ENCODE measurements at places on chromosomes 6 and 20.

DNA sequence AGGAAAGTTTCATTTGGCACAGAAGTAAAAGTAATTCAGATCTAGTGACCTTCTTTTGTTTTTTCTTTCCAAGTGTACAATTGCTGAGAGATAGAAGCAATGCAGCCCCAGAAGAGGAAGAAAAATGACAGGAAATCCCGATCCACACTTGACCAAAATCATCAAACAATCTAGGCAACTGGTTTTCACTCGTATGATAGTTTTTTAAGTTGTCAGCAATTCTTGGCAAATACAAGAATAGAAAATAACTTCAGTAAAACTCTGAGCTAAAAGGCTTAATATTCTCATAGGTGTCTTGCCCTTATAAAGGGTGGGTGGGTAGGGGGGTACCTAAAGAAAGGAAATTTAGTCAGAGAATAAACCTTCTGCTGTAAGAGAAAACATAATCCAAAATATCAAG lies 36.0 kb downstream of the SESN1 start:
- no peak for DNase-seq

DNA sequence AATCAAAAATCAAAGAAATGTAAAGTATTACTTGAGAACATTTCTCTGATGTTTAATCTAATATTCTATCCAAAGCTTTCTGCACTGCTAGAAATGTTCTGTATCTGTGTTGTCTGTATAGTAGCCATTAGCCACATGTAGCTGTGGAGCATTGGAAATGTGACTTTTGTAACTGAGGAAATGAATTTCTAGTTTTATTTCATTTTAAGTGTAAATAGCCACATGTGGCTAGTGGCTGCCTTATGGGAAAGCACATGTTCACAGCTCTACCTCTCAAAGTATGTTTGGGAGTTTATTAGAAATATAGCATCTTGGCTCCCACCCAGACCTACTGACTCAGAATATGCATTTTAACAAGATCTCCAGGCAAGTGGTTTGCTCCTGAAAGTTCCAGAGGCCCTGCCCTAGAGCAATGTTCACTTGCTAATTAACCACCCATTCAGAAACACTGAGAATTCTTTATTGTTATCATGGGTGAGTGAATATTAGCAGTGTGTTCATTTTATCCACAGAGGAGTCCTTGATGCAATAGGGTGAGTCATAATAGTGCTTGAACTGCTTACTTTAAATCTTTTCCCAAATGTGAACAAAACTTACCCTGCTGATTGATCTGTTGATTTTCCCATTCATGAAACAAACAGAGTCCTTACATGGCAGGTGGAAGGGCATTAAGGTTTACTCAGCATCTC lies 282.7 kb downstream of the PLCB1 start:
- no peak for DNase-seq

DNA sequence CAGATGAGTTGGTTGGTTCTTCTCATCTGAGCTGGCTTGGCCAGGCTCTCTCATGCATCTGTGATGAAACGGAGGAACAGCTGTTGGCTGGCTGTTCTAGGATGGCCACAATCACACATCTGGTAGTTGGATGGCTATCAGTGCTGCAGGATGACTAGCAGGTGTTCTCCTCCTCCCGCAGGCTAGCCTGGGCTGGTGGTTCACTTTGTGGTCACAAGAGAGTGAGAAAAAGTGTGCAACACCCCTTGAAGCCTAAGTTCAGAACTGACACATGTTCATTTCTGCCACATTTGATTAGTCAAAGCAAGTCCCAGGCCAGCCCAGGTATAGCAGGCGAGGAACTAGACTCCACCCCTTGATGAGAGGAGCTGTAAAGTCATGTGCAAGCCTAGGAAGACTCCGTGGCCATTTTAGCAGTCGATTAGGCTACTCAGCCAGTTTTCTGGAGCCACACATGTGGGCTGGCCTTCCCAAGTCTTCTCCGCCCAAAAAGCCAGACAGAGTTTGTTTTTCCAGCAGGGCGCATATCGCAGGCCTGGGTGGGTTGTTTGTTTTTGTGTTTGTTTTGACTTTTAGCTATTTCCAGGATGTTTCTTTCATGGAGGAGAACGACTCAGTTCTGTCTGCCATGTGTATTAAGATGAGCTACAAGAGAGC lies 120.8 kb downstream of the ISM1 start:
- no peak for DNase-seq

GRCh38 chr6:44593539-44593944 lies 206.0 kb downstream of the CDC5L start:
- DNase-seq: peak; percentile 68

GRCh38 chr6:134182528-134182927 lies 130.1 kb upstream of the SLC2A12 start:
- no peak for DNase-seq

DNA sequence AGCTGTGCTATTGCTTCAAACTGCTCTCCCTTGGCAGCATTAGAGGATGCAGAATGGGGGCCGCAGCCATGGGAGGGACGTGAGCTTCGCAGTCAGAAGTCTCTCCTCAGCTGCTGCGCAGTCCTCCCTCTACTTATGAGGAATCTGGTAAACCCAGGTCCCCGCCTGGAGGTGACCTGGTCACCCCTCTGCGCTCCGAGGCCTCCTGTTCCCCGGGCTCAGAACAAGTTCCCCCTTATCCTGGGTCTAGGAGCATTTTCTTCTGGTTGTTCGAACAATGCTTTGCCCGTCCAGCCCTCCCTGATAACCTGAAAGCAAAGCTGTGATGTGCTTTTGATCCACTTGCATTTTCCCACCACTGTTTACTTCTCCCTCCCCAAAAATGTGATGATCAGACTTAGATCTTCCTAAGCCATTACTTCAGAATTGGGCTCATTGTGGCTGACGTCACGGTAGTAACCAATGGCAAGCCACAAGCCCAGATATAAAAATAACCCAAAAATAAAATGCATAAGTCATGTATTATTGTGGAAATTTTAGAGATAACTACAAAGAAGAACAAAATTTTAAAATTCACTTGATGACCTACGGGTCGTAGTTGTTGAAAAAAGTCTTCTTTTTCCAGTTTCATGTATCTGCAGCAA lies 80.7 kb downstream of the SERAC1 start:
- DNase-seq: no peak

GRCh38 chr20:4556781-4557180 lies 164.9 kb upstream of the PRND start:
- DNase-seq: no peak

GRCh38 chr6:15970517-15970916 lies 158.4 kb upstream of the MYLIP start:
- no peak for DNase-seq
